Vagina (tissue), 2 donors: ENCODE measurements at places on chromosomes 3 and 15. TPM values are rescaled to one million over a fixed set of nuclear protein-coding genes. Genes with fewer than 3 reads are reported as not detected.

The PLIN1 gene
- 53.3 TPM for total RNA-seq

DNA sequence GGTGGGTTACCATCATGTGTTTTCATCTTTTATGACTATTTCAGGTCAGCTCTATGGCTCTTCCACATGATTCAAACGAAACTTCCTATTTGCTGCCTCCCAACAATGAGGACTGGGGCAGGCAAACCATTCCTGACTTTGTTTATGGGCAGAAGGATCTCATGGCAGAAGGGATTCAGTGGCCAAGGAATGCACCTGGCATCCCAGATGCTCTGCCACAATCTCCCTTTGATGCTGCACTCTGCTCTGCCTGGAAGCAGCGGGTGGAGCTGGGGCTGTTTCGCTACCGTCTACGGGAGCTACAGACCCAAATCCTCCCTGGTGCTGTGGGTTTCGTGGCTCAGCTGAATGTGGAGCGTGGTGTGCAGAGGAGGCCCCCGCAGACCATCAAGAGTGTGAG, 6.8 kb downstream of the GDPGP1 start:
- no peaks in the 10 kb centered on the region for H3K4me1 ChIP-seq
- H3K36me3 ChIP-seq, result no peaks in the 10 kb centered on the region
- DNase-seq, result no peak
- no peak overlapping the region for H3K4me3 ChIP-seq
- H3K27ac ChIP-seq, result no peak overlapping the region
- no peaks in the 10 kb centered on the region for H3K27me3 ChIP-seq

The PXK gene
- total RNA-seq, result 59.9 TPM

DNA sequence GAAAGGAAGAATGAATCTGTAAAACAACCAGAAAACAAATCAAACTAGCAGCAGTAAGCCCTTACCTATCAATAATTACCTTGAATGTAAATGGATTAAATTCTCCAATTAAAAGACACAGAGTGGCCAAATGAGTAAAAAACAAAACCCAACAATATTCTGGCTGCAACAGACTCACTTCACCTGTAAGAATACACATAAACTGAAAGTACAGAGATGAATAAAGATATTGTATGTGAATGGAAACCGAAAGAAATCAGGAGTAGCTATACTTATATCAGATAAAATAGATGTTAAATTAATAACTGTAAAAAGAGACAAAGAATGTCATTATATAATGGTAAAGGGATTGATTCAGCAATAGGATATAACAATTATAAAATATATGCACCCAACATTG, 514.5 kb upstream of the DPPA4 start:
- H3K36me3 ChIP-seq, result no peaks in the 10 kb centered on the region
- H3K27me3 ChIP-seq, result no peaks in the 10 kb centered on the region
- DNase-seq, result no peak
- H3K27ac ChIP-seq, result no peak overlapping the region

GRCh38 chr3:104102386-104102785, 1264.3 kb upstream of the ALCAM start:
- no peaks in the 10 kb centered on the region for H3K36me3 ChIP-seq
- H3K27ac ChIP-seq, result no peak overlapping the region
- DNase-seq, result no peak
- H3K27me3 ChIP-seq, result no peaks in the 10 kb centered on the region
- no peaks in the 10 kb centered on the region for H3K4me1 ChIP-seq

DNA sequence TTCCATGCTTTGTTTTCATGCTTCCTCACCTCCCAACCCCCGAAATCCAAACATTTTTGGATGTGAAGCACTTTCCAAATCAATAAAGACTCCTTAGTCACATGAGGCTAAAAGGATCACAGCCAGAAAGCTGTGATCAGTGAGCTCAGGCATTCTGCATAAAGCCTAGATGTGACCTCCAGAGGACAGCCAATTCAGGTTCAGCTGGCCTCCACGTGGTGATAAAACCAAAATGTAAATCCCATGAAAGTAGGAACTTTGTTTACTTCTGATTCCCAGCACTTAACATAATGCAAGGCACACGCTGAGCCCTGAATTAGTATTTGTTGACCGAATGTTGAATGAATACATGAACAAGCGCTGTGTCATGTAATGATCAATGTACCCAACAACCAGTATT, 249.5 kb upstream of the EOMES start:
- H3K36me3 ChIP-seq, result no peaks in the 10 kb centered on the region
- H3K4me3 ChIP-seq, result no peak overlapping the region
- no peaks in the 10 kb centered on the region for H3K4me1 ChIP-seq
- DNase-seq, result no peak

- DNase-seq, result no peak
- H3K4me1 ChIP-seq, result no peaks in the 10 kb centered on the region
- no peaks in the 10 kb centered on the region for H3K27me3 ChIP-seq
- H3K27ac ChIP-seq, result no peak overlapping the region
Measured at GRCh38 chr15:70632491-70633102, 130.8 kb downstream of the UACA start.

- no peaks in the 10 kb centered on the region for H3K36me3 ChIP-seq
- no peak for DNase-seq
- H3K4me3 ChIP-seq, result no peak overlapping the region
- peaks cover 6% of the 10 kb centered on the region for H3K4me1 ChIP-seq
- H3K27me3 ChIP-seq, result no peaks in the 10 kb centered on the region
Measured at GRCh38 chr3:52126500-52126899, 27.7 kb downstream of the POC1A start.
